Hematopoietic multipotent progenitor cell treated with erythropoietin and hydrocortisone succinate and interleukin-3 and kit ligand, for 17 days (in vitro differentiated cells): ENCODE measurements at places on chromosomes 4 and X.

DNA sequence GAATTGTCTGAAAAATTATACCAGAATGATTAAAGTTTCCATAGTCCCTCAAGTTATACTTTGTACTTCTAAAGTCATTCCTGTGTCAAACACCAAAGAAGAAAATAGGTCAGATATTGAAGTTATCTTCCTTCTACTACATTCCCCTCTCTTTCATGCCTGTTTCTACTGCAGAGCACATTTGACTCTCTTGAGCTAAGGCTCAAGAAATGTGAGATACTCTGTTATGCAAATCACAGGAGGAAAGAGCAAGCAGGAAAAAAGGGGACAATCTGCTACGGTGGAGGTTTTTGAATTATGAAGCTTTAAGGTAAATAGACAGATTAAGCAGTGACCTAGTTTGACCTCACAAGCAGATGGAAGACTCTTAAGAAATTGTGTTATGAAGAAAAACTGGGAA, 198.9 kb upstream of the LDB2 start:
- DNase-seq = no peak

- DNase-seq = no peak
Observed at GRCh38 chrX:66677430-66677829, 38.6 kb upstream of the EDA2R start.

DNA sequence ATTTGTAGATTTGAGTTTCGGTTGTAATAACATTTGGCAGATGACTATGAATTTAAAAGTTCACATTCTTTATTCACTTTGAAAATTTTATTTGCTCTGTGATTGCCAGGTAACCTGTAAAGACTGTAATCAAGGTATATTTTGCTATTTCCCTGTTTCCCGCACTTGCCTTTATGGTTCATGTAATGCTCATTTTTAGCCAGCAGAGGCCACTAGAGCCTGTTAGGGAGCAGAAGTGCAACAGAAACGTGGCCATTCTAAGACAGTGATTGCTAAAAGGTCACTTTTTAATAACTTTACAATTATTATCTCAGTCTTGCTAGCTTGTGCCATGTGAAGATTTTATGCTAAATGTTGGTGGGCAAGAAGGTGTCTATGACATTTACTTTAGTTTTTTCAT, 12.4 kb downstream of the YIPF6 start:
- peak; percentile 59 for DNase-seq

DNA sequence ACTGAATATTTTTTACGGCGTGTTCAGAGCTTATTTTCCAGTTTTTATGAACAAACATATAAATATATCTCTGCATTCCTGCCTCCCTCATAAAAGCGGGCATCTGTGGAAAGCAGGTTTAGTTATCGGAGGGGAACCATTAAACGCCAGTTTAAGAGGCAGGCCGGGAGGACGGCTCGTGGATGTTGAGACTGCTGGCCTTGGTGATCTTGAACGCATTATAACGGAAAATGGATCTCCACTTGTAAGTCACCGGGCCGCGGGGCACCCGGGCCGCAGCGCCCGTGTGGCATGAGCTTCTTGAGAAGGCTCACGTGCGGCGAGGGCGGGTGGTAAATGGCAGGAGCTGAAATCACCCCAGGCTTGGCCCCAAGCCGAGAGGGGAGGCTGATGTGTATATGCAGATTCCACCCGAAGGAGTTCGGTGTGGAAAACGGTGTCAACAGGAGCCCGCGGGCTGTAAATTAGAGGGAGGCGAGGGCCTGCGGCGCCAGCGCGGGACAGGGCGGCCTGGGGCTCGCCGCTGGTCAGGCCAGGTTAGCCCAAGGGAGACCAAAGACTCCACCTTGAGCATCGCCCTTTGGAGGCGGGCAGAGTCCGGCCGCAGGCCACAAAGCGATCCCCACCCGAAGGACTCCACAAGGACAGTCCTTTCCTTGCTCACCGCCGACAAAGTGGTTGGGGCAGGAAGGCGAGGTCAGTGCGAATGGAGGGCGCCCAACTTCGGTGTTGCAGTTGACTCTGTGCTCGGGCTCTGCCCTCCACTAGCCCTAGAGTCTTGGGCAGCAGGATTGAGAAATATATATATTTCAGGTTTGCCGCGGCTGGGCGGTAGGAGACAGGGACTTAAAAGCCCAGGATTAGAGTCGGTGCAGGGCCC, 1.3 kb upstream of the HAND2 start:
- DNase-seq = no peak

DNA sequence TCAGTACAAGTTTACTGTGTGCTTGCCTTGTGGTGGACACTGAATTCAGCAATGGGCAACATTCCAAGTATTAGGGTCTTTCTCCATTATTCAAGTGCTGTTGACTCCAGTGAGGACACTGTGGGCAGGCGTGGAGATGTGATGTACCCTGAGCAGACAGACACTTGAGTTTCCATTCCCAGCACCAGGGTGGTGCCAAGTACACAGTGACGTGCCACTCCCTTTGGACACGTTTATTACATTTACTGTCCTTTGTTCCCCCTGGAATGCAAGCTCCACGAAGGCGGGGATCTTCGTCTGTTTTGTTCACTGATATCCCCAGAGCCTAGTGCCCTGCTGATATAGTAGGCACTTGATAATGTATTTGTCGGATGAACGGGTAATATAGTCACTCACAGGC, 130.6 kb upstream of the STX18 start:
- DNase-seq = no peak

DNA sequence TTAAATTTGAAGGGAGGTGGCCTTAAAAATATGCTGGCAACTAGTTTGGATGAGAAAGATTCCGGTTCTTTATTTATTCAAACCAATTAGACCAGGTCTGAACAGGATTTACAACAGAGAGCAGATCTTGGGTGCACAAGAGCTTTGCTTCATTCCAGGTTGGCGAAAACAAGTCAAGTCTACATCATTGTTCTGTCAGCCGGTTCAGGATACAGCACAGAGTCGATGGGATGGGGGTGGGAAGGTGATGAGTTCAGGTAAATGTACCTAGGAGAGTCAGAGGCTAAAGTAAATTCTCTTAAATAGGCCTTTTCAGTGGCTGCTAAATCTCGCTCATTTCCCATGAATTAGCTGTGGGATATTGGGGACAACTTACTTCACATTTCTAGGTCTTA, 882 bp upstream of the STIM2 start:
- no peak for DNase-seq

DNA sequence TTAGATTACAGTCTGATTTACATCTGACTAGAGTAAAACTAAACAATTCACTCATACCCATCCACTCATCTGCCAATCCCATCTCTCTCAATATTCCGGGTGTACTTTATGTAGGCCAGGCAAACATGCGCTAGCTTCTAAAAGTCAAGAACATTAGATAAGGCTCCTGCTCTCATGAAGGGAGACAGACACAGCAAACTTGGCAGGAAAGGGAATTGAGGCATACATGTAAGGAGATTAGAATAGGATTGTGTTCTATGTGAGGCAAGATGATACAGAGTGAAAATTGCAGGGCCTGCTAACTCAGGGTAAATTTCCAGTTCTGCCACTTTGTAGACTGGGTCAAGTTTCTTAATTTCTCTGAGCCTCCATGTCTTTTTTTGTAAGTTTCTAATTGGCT, 135.8 kb downstream of the CDS1 start:
- no peak for DNase-seq

- no peak for DNase-seq
Observed at GRCh38 chrX:46311581-46312120, 233.6 kb downstream of the ZNF674 start.

- DNase-seq = no peak
Observed at GRCh38 chrX:46554942-46555341, 9.7 kb upstream of the ZNF674 start.

- DNase-seq = no peak
Observed at GRCh38 chr4:129394635-129395034, 298.7 kb downstream of the C4orf33 start.

- DNase-seq = no peak
Observed at GRCh38 chrX:15631637-15632036, 30.9 kb upstream of the ACE2 start.

GRCh38 chrX:47560179-47560933, 649 bp upstream of the ARAF start:
- peak; percentile 28 for DNase-seq

DNA sequence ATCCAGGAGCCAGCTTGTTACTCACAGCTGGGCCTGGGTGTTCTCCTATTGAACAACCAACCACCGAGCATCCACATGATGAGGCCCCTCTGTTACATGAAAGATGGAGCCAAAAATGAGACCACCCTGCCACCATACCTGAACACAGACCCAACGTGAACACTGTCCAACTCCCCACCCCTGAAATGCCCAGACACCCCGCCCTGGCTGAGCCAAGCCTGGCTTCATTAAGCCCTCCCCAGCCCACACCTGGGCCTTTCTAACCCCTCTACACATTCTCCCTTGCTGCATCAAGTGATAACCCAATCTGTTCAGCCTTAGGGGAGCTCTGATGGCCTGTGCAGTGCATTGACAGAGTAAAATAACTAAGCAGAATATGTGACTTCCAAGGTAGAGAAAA, 80.7 kb downstream of the EVC start:
- no peak for DNase-seq

DNA sequence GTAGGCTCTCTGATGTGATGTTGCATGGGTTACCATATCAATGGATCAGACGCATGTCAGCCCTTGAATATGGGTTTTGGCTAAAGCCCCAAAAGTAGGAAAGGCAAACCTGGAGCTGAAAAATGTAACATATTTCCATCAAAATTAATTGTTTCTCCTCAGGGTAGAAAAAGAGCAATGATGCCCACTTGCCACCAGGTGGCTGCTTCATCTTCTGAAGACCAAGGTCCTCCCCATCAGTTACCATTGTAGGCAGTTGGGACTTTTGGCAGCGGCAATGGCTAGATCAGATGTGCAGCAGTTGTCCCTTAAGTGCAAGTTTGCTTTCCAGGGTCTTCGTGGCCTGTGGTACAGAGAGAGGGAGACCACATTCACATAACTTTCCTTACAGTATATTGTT, 118.2 kb downstream of the NAF1 start:
- DNase-seq = no peak

GRCh38 chr4:106063009-106063408, 167.7 kb downstream of the NPNT start:
- no peak for DNase-seq

- no peak for DNase-seq
Observed at GRCh38 chrX:15434205-15434604, 50.0 kb upstream of the VEGFD start.

DNA sequence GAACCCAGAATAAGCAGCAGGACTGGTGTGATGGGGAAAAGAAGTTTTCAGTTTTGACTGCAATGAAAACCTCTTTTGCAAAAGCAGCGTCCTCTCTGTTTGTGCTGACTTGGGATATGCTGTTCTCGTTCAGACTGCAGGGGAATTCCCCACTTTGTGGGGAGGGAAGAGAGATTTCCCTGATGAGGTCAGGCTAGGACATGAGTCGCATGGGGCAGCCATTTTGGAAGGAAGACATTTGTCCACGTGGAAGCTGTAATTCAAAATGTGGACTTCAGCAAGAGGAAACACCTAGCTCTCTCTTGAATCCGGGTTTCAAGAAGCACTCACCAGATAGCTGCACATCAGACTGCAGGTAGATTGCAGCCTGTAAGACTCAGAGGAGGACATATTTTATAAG, 39.3 kb downstream of the ING2 start:
- no peak for DNase-seq

GRCh38 chr4:18593297-18594002, 571.9 kb upstream of the LCORL start:
- peak; percentile 12 for DNase-seq

DNA sequence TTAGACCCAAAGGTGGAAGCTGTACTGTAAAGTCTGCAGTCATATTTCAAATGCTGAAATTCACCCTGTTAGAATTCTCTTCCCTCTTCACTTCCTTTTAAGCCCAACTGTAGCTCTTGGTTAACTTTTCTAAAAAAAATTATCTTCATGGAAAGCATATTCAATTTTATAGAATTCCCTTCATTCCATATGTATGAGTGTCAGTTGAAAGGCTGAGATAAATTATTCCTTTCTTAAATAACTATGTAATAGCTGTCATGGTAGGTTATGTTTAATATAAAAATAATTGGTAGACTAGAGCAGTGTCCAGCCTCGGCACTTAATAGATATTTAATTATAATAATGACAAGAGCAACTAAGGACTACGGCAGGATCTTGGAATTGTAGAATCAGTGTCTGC, 16.8 kb upstream of the ARSH start:
- DNase-seq = no peak

DNA sequence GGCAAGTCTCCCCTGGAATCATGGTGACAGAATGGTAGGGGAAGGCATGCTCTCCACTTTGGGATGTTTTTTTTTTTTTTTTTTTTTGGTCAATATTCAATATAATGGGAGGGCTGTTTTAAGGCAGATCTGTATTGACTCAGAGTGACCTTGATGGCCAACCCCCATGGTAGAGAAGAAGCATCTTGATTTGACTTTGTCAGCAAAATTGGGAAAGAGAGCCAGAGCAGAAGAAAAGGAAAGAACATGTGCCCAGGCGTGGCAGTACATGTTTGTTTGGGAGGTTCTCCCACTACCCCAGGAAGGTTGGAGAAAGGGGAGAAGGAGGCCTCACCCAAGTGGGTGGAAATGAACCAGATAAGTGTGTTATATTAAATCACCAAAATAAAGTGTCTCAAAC, 62.2 kb upstream of the TBC1D9 start:
- DNase-seq = no peak

DNA sequence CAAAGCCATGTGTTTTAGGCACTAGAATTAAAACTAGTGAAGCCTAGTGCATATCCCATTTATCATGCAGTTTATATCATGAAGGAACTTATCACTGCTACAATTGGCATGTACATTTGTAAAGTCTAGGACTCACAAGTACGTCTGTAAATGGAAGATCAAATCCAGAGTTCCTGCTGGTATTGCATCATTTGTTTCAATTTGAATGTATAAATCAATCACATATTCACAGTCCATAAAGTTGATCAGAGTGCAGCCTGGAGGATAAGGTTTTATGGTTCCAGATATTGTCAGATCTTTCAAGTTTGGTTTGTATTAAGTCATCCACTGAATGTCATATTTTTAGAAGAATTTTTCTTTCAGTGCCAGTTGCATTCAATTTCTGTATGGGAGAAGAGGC, 32.6 kb upstream of the PDE5A start:
- DNase-seq = no peak

GRCh38 chr4:118742050-118742449, 56.9 kb downstream of the METTL14 start:
- DNase-seq = no peak

- no peak for DNase-seq
Observed at GRCh38 chr4:129532573-129532972, 436.6 kb downstream of the C4orf33 start.

GRCh38 chrX:46823481-46823880, 13.4 kb upstream of the RP2 start:
- no peak for DNase-seq

GRCh38 chr4:1717129-1718094, 3.7 kb downstream of the TMEM129 start:
- DNase-seq = no peak

- DNase-seq = no peak
Observed at GRCh38 chrX:45347877-45348276, 147.2 kb upstream of the DIPK2B start.

GRCh38 chr4:52071791-52072546, 20.9 kb downstream of the SPATA18 start:
- no peak for DNase-seq

GRCh38 chr4:158176108-158176507, 3.3 kb upstream of the GASK1B start:
- DNase-seq = no peak

- DNase-seq = no peak
Observed at GRCh38 chrX:3963980-3964379, 250.5 kb upstream of the PRKX start.
